ENCODE measurements at places on chromosomes 6 and 20.

DNA sequence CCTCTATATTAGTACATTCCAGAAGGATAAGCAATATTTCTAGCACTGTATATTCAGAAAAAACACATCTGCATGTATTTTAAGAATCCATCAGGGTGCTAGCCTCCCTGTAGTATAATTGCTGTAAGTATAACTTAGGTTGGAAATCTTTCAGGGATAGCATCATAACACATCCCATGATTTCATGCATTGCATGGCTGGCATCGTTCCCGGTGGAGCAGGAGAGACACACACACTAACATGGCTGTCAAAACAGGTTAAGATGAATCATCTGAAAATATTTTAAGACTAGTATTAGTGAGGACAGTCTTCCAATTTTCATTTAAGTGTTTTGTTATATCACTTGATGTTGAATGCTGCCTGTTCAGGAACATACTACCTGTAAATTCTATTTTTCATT, 32.1 kb upstream of the CENPW start:
- DNase-seq = no peak

- DNase-seq = no peak
Measured at GRCh38 chr6:17741507-17741906, 34.8 kb upstream of the NUP153 start.

DNA sequence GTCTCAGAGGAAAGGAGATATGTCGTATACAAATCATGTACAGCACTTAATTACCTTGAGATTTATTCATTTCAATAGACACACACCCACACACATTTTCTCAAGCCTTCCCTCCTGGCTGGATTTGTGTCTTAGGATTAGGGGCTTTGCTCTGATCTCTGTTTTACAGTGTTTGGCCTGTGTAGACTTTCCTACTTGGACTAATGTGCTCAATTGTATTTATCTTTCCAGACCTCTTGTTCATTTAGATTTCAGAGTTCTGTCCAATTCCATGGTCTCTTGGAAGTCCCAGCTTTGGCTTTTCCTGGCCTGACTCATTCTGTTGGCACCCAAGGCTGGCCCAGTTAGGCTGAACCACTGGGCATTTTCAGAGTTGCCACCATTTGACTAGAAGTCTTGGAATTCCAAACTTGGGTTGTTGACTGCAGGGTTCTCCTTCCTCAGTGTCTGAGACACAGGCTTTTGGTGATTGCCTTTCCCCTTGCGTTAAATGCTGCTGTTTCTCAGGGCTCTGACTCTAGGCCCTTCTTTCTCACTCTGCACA, 8.9 kb upstream of the RFPL4B start:
- no peak for DNase-seq

DNA sequence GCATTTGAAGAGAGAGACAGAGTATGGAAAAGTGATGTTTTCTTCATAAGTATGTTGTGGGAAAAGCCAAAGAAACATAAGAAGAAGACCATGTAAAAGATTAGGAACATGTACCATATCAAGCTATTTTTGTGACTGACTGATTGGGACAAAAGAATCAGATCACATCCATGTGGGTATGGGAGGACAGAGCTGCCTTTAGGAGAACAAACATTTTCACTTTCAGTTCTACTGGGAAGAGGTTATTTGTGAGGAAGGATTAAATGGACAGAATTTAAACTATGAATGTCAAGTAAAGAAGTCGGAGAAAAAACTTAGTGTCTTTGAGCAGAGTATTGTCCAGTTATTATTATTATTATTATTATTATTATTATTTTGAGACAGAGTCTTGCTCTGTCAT, 124.4 kb upstream of the HCRTR2 start:
- no peak for DNase-seq

DNA sequence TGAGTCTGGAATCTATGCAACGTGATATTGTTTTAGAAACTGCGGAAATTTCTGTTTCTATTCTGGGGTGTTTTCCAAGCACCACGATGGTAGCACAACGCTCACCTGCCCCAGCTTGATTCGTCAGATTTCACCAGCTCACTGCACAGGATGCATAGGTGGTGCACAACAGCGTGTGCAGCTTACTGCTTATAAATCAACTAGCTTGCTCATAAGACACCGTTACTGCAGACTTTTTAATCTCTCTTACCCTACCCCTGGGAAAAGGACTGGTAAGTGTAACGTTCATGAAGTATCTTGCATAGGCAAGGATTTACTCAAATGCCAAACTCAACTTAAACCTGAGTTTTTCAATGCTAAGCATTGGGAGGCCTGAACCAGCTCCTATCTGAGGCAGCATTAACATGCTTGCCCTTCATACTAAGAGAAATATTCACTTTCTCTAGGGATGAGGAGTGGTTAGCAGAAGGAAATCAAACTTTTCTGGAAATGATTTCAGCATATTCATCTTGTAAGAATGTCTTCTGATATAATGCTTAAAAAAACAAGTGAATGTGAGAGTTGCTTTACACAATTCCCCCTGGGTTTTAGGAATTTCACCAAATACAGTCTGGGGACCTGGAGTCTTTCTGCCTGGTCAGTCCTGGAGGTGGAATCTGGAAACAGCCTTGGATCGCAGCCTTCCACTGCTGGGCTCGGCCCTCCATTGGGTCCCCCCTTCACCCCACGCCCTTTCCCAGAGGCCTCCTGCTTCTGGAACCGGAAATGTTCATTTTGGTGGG, 100.6 kb downstream of the DACT2 start:
- no peak for DNase-seq

DNA sequence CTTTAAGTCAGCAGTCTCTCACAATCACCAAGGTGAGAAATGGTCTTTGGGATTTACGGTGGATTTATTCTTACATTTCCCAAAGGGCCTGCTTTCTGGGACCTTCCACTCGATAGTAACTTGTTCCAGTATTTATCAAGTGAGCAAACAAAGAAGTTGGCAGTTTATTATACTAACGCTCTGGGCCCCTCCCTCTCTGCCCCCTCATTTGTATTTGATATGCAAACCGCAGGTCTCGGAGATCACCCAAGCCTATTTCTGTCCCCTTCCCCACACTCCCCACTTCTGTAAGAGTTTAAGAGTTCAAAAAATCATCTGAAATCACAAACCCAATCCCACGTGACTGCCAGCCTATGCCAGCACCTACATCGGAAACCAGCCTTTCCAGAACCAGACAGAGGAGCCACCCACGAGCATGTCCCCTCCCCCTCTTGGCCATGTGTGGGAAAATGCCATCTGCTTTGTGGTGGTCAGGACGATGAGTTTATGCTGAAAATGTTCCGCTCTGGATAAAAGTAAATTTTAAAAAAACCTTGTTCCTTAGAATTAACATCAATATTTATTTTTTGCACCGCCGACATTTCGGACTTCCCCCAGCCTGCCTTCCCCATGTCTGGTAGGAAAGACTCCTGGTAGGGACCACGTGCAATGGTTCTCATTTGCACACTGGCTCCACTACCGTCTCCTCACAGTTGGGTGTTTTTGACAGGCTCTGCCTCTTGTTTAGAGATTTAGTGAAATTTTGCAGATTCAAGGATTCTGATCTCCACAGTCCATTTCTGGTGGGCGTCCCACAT, 281.0 kb downstream of the TFAP2C start:
- DNase-seq = no peak

DNA sequence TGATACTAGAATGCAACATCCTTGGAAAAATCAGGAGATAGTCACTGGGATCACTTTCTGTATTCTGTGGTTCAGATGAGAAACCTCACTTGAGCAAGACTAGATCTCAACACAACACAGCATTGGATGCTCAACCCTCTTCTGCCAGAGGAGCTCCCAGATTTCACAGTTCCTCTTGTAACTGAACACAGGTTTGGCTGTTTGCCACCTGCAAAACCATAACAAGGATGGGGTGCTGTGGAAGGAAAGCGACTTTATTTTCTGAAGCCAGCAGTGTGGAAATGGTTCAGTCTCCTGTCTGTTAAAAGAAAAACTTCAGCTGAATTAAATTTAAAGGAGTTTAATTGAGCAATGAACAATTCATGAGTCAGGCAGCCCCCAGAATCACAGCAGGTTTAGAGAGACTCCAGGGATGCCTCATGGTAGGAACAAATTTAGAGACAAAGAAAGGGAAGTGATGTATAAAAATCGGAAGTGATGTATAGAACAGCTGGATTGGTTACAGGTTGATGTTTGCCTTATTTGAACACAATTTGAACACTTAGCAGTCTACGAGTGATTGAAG, 149.9 kb upstream of the UST start:
- no peak for DNase-seq

DNA sequence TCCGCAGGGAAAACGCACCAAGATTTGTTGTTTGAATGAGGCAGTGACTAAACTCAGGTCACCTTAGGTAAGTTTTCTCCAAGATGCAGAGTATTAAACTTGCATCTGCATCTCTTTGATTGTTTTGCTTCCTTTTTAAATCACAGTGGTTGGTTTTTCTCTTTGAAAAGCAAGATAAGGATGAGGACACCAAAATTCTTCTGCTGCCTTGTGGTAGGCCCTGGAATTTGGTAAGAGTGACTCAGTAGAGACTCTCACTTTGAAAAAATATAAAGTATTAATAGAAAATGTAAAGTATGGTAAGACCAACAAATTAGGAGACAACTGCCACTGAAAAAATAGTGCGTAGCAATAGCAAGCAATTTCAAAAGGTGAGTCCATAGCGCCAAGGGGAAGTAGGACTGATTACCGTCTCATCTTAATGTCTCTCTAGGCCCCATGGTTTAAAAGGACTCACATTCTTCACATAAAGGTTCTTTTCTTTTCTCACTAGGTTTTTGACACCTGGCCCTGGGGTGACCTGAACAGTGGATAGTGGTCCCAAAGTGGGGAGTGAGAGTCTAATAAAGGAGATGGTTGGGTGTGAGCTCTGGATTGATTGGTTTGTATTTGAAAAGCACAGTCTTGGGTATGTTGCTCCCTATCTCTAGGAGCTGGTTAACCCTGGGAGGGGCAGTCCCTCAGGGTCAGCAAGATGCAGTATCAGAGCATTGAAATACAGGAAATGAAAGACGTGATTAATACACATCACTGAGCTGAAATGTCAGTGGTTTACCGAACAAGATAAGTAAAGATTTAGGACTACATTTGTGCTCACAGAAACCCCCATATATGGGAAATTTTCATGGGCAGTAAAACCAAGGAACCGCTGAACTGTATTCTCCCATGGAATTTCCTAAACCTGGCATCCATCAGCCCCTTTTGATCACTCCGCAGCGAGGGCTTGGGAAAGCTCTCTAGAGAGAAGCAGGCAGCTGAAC, 221.2 kb downstream of the SLC24A3 start:
- DNase-seq = no peak

GRCh38 chr20:14449323-14449722, 111.9 kb upstream of the FLRT3 start:
- DNase-seq = no peak

GRCh38 chr20:22232473-22232872, 351.9 kb downstream of the FOXA2 start:
- no peak for DNase-seq

DNA sequence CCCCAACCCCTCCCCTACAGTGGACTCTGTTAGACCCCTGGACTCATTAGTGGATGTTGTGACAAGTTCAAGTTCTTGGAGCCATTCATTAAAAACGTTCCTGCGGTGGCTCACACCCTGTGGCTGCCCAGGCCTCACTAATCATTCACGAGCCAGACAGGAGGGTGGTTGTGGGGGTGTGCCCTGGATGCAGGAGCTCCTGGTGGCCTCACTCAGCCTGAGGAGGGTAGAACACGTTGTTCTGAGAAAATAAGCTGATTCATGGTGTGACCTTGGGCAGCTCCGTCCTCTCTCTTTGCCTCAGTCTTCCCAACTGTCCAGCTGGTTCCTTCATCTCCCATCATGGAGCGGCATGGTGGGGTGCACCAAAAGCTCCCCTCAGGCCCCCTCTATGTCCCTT, 16.7 kb downstream of the SLC13A3 start:
- no peak for DNase-seq

GRCh38 chr6:43817192-43817591, 47.2 kb downstream of the VEGFA start:
- DNase-seq = no peak

GRCh38 chr6:90574610-90575009, 12.3 kb downstream of the MAP3K7 start:
- DNase-seq = no peak
